ENCODE measurements at places on chromosomes 12 and 14.

DNA sequence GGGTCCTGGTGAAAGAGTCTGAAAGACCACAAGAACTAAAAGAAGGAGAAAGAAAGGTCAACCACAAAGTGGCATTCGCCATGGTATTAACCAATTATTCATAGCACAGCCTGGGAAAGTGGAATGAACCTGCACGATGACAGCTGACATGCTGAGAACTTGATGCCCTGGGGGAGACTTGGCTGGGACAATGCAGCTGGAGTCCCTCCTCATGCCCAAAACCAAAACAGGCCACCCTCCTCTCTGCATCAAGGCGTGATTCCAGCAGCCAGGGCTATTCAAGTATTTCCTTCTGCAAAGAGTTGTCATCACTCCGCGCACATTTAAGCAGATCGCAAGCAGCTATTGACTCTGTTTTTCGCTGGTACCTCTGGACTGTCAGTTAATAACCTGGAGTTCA, 167.1 kb upstream of the NOS1 start:
- DNase-seq: no peak

GRCh38 chr12:123059500-123059899, 79.0 kb downstream of the ARL6IP4 start:
- DNase-seq: no peak

DNA sequence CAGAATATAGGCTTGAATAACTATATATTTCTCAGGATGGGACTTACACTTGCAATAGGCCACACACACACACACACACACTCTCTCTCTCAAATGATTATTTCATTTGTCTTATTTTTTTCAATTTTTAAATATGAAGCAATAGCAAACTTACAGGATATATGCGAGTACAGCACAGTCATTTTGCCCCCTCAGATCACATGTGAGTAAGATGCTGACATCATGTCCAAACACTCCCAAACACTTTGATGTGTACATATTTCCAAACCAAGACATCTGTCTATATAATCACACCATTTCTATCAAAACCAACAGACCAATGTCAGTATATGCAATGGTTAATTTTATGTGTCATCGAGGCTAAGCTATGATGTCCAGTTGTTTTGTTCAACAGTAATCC, 1535.9 kb upstream of the FLRT2 start:
- no peak for DNase-seq

GRCh38 chr14:76484355-76484754, 108.4 kb downstream of the ESRRB start:
- no peak for DNase-seq

DNA sequence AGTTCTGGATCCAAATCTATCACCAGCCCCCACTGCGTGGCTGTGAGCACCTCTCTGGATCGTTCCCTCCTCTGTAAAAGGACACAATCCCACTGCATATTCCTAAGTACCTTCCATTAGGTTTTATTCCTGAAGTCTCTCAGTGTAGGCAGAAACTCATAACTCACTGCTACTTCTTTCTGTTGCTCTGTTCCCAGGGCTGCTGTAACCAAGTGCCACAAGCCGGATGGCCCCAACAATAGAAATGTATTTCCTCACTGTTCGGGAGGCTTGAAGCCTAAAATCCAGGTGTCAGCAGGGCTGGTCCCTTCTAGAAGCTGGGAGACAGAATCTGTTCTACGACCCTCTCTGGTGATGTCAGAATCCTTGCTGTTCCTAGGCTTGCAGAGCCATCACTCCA, 24.9 kb downstream of the FOXN3 start:
- DNase-seq: no peak

DNA sequence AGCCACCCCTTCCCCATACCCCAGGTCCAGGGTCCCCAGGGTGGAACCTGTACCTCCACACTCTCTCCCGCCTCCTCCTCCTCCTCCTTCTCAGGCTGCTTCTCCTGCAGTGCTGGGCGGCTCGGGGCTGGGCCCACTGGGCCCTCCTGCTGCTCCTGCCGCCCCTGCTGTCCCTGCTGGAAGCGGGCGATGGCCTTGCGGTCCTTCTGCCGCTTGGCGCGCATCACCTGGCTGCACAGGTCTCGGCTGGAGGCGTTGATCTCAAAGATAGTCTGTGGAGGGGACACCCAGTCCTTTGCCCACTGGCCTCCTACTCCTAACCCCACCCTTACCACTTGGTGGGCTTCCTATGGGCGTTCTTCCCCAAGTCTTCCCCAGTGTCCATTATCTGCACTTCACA, 14.5 kb downstream of the CFAP73 start:
- no peak for DNase-seq

DNA sequence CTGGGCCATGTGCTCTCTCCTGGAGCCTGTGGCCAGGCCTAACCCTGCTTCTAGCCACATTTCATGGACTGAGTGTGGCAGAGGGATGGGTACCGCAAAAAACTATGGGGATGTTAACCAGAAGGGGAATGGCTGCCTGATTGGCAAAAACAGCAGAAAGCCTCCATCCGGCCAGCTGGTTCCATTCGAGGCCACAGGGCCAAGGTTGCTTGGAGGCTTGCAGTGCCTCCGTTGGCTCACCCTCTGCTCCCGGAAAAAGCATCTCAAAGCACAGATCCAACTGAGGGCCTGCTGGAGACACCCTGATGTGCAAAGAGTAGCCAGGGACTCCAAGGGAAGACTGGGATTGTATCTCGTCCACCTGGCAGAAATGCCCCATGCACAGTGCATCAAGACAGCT, 16.5 kb downstream of the TMEM120B start:
- no peak for DNase-seq

DNA sequence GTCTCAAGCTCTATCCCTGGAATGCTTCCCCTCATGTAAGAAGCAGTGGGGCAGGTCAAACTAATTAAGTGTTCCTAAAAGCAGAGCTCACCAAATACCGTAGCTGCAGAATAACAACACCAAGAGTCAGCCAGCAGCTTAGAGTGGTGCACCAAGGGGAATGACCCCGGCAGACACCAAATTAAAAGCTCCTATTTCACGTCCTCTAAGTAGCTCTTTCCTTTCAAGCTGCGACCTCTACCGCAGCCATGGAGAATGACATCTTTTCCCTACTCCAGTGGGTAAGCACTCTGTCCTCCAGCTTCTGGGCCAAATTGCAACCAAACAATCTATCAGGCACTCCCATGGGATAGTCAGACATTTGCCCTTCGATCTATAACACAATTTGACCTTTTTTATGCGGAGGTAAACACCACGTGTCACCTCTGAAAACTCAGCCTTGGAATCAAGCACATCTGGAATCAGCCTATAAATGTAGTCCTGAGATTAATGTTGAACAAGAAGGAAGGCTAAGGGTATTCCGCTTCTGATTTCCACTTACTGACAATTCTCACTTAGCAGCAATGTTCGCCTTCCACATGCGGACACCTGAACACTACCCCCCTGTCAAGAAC, 67.6 kb upstream of the CDKN3 start:
- DNase-seq: peak; percentile 78

DNA sequence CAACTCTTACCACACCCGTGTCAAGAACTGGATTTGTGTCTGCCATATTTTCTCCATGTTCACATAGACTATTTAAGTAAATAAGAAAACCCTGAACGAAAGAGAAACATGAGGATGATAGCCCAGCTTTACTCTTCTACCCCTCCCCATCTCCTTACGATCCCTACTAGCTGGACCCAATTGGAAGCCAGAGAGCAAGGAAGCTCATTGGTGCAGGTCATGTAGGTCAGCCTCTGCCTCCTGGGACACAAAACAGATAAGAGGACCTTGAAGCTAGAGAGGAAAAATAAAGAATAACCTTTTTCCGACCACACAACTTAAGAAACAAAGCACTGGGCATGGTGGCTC, 124.6 kb upstream of the ATF7IP start:
- DNase-seq: no peak

- DNase-seq: no peak
These were observed 6.3 kb upstream of the NANOGNB start for GRCh38 chr12:7758766-7759140.

DNA sequence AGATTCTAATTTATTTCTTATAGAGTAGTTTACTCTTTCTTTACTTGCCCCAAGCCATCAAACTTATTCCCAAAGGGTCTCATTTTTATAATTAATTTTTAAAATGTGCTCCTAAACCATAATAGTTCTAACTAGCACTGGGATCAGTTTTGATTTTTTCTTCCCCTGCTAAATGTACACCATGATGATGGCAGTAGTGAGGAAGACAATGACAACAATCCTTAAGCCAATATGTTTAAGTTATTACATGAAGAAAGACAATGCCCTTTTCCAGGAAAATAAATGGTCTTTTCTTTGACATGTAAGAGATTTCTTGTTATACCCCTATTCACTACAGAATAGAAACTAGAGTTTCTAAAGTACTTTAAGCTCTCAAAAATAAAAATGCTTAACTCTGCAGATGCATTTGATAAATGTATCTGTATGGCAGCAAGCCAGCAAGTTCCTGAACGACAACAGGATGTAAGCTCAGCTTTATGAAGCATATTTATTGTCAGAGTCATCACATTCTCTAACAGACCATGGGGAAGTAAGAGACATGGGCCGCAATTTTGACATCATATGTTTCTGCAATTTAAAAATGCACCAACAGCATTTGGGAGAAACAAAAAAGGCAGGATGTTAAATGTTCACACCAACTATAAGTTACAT, 36.0 kb upstream of the SNX6 start:
- no peak for DNase-seq
